ENCODE measurements at places on chromosomes 11 and 22.
A peak's percentile ranks its signal among the peaks of the same experiment; 100 is the strongest.

DNA sequence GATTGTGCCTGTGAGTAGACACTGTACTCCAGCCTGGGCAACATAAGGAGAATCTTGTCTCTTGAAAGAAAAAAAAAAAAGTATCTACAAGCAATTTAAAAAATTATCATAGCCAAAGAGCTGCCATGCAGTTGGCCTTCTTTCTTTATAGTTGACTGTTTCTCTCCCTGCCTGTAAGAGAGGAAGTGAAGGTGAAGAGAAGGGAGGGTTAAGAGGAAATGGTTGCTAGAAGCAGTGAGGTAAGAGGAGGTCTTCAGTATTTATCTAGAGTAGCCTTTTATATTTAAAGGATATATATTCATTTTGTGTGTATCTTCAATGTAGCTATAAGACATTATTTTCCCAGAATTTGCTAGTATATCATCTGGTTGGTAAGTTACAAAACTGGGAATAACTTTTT, 217.9 kb downstream of the TMEM135 start:
- DNase-seq = no peak

- no peak for DNase-seq
These were observed 4.6 kb upstream of the CABP7 start for GRCh38 chr22:29715240-29715639.

DNA sequence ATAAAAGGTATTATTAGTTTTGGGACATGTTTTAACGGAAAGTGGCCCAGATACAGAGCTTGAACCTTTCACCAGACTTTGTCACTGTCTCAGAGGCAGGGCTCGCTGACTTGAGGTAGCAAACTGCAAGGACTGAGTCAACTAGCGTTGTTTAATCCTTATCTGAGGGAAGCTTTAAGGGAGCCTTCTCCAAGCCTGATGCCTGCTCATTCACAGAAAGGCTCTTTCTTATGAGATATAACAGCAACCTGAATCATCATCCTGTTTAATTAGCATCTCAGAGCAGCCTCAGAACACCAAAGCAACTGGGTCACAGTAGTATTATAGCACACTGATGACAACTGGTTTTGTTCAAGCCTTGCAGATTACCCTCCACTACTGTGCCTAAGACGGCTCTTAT, 54.2 kb upstream of the CYP2D6 start:
- DNase-seq = peak; percentile 56

DNA sequence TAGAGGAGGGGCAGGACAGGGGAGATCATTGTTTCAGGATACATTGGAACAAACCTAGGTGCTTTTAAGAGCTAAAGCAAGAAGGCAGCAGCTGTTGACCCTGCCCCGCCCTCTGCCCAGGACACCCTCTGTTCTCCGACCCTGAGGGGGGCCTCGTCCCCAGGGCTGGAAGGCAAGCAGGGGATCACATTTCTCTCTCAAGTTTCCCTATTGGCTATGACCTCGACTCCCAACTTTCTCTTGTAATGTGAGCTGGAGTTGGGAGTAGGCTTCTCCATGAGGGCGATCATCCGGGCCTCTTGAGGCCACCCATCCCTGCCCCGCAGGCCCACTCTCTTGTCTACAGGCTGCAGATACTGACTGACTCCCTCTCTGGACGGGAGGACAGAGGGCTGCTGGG, 37.7 kb downstream of the DSCAML1 start:
- DNase-seq = no peak

DNA sequence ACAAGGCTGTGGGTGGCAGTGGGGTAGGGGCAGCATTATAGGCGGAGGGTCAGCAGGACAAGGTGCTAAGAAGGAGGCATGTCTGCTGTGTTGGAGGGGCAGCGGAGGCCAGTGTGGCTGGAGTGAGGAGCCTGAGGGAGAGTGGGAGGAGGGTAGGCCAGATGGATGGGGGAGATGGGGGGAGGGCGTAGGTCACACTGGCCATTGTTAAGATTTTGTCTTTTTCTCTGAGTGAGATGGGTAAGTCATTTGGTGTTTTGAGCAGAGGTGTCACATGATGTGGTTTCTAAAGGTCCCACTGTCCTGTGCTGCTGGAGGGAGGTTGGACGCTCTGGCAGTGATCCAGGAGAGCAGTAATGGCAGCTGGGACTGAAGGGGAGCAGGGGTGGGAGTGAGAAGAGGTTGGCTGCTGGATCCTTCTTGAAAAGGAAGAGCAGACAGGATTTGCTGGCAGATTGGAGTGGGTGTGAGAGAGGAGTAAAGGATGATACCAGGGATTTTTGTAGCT, 9.8 kb downstream of the PPP6R3 start:
- no peak for DNase-seq

GRCh38 chr22:18087350-18087855, 9.6 kb downstream of the PEX26 start:
- no peak for DNase-seq

DNA sequence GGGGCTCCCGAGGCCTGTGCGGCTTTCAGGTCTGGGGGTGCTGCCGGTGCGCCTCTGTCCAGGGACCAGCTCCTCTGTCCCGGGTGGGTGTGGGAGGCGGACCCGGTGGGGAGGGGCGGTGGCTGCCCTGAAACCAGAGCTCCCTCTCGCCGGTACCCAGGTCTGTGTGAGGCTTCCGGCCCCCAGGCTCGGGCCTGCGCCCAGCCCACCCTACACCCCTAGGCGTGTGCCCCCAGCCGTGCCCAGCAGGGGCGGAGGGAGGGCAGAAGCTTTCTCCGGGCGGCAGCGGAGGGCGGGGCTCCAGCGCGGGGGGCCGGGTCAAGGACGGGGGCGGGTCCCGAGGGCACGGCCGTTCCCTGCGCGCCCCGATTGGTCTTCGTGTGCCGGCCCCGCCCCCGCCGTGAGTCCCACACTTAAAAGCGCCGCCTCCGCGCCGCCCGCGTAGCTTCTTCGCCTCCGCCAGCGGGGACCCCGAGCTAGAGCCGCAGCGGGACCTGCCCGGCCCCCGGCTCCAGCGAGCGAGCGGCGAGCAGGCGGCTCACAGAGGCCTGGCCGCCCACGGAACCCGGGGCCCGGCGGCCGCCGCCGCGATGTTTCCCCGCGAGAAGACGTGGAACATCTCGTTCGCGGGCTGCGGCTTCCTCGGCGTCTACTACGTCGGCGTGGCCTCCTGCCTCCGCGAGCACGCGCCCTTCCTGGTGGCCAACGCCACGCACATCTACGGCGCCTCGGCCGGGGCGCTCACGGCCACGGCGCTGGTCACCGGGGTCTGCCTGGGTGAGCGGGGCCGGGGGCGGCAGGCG, 616 bp downstream of the PNPLA2 start:
- DNase-seq = peak; percentile 89

GRCh38 chr11:130420478-130421198, 7.8 kb downstream of the ADAMTS8 start:
- no peak for DNase-seq

All from activated naive CD4-positive, alpha-beta T cell treated with anti-CD3 and anti-CD28 coated beads for 36 hours (primary cell).